ENCODE measurements at places on chromosomes 5 and 9. TPM values are rescaled to one million over a fixed set of nuclear protein-coding genes. Genes with fewer than 3 reads are reported as not detected.

- no peak for DNase-seq
Observed at GRCh38 chr5:95244479-95244878, 40.4 kb downstream of the MCTP1 start.

DNA sequence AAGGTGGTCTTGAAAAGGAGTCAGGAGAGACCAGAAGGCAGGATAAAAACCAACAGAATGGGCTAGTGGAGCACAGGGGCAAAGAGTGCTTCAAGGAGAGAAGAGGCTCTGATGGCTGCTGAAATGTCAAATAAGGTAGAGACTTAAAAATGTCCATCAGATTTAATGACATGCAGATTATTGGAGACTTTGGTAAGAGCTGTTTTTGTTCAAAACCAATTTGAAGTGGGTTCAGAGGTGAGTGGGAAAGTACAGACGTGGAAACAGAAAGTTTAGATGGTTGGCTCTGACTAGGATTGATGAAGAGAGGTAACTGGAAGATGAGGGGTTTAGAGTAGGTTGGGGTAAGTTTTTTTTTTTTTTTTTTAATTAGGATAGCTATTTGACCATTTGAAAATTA is 14.1 kb downstream of the SLC25A46 start:
- DNase-seq: no peak

DNA sequence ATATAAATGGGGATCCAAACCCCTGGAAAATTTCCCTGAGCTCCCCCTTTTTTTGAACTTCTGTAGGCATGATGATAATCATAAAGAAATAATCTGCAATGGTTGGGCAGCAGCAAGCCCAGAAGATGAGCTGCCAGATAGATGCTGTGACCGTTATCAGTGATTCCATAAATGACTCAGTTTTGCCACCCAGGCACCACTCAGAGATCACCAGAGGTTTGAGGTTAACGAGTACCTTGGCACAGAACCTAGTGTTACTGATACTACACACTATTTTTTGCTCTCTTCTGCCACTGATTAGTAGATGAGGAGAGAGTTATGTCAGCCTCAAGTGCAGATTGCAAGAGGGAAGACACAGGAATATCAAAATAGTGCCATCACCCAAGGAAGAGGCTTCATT is 199.3 kb upstream of the PTGER4 start:
- DNase-seq: no peak

DNA sequence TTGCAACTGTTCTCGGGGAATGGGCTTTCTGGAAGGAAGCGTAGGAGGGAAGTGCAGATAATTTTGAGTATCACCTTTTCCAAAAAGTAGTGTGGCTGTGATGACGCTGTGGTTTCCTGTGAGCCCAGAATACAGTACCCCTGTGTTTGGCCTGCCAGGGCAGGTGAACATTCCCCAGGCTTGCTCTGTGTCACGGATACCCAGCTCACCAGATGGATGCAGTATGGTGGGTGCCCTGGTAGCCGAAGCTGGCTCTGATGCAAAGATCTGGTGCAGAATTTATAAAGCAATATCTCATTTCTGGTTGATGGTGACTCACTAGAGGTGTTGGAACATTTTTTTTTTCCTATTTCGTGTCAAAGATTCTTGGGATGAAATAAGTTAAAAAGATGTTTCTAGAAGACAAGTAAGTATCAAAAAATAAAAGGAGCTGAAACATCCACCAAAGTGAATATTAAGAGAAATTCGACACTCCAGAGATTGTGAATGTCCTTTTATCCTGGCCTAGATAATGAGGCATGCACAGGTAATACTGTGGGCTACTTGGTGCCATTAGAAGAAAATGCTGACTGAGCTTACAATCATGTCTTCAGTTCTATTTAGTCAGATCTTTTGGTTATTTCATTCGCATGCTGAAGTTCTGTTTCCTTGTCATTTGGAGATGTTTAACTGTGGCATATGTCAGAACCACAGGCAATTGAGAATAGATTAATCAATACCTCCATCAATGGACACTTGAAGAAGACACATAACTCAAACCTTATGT is 200.1 kb downstream of the GADD45G start:
- DNase-seq: no peak

- DNase-seq: peak; percentile 48
Observed at GRCh38 chr5:87268126-87268969, 665 bp downstream of the RASA1 start.

DNA sequence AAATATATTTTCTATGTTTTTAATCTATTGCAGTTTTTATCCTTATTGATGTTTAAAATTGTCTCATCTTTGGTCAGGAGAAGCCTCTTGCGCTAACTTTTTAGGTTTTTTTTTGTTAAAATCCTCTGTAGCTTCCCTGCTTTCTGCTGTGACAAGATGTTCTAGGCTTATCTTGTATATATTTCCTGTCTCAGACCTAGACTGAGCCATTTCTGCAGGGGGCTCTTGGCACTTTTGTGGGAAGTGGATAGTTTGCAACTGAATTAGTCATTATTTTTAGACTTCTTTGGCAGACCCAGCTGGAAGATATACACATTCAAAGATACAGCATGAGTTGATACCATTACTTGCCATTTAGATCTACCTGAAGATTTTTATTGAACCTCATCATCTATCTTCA is 28.8 kb downstream of the TCERG1 start:
- no peak for DNase-seq

DNA sequence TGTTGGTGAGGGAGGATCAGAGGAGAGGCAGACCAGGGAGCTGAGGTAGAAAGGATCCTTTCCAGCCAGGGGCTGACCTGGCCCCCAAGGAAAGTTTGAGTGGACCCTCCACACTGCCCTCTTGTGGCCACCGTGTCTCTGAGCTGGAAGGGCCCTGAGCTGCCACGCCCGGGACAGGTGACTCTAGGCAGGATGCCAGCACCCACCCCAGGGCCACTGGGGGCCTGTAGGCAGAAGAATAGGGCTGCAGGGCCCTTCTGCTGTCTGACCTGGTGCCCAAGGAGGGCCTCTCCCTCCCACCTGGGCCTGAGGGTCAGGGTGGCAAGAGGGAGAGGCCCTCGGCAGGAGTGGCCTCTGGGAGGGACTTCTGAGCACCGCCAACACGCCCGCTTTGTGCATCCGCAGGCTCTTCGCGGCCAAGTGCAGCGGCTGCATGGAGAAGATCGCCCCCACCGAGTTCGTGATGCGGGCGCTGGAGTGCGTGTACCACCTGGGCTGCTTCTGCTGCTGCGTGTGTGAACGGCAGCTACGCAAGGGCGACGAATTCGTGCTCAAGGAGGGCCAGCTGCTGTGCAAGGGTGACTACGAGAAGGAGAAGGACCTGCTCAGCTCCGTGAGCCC is 76.8 kb downstream of the LMX1B start:
- peak; percentile 46 for DNase-seq

GRCh38 chr5:67494186-67494855 is 297.7 kb upstream of the CD180 start:
- DNase-seq: no peak

DNA sequence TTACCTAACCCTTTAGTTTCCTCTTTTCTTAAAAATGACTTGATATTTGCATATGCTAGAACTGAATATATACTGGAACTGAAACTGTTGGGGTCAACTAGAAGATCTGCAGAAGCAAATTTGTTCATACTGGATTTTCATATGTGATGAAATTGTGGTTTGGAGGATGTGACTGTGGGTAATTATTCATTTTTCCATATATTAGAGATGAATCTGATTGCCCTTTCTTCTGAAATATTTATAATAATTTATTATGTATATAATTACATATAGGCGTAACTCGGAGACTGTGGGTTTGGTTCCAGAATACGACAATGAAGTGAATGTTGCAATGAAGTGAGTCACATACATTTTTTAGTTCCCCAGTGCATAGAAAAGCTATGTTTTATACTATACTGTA is 149.1 kb downstream of the ATP10B start:
- no peak for DNase-seq

- no peak for DNase-seq
Observed at GRCh38 chr5:17365811-17366138, 132.3 kb upstream of the TAF11L2 start.

DNA sequence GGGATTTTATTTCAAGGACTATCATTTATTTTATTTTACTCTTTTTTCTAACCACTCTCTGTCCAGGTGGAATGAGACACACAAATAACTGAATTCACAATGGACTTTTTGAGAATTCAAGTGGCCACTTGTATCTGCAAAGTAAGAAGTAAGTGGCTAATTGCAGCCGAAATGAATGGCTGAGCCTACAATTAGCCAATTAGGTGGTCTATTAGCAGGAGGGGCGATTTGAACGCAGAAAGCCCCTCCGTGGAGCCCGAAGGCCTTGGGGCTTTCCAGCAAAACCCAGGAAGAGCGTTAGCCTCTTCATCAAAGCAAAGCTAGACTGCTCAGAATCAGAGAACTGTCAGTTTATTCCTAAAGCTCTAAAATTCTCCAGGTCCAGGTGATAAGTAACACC is 176.9 kb downstream of the EBF1 start:
- DNase-seq: no peak

- no peak for DNase-seq
Observed at GRCh38 chr5:126801174-126801991, 24.4 kb downstream of the LMNB1 start.

DNA sequence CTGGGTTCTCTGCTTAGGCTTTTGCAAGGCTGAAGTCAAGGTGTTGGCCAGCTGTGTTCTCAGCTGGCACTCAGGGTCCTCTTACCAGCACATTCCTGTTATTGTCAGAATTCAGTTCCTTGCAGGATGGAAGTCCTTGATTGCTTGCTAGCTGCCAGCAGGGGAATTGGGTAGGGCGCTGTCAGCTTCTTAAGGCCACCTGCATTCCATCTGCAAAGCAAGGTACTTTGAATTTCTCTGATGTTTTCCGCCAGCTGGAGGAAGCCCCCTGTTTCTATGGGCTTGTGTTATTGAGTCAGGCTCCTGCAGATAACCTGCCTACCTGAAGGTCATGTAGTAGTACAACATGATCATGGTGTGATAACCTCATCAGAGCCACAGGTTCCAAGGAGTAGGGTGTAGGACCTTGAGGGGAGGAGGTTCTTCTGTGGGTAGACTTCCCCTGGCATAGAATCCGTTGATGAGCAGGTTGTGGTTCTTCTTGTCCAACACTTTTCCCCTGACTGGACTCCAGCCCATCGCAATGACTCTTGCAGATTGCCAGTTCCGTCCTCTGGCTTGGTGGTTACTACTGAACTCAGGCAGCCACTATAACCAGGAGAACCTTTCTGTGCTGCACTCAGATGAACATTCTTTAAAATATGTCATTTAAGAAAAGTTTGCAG is 6.8 kb downstream of the TENT4A start:
- no peak for DNase-seq

DNA sequence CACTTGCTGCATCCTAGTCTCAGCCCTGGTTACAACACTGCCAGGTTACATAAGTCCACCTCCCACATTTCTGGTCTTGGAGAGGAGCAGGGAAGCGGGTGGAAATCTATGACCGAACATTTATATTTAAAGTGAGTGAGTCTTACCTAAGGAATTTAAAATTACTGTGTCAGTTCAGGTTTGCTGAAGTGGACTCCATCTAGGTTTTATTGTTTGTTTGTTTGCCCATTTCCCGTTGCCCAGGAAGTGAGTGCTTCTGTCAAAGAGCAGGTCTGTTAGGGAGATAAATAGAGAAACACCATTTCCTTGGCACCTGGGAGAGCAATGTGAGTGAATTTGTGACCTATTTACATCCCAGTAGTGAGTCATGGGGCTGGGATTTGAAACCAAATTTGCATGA is 179.5 kb downstream of the KIF4B start:
- no peak for DNase-seq

- DNase-seq: no peak
Observed at GRCh38 chr9:137488327-137488653, 29.2 kb upstream of the NSMF start.

- no peak for DNase-seq
Observed at GRCh38 chr5:143241892-143242291, 161.6 kb downstream of the NR3C1 start.

DNA sequence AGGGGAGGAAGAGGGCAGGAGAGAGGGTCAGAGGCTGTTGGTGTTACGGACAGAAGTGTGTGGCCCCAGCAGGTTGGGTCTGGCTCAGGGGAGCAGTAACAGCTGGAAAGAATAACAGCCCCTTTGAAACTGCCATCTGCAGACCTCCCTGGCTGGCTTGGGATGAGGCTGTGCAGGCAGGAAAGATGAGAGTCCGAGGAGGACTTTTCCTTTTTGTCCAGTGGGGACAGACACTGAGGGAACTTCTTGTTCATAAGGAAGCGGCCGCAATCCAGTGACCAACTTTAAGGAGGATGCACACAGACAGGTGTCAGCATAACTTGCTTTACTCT is 14.8 kb upstream of the PLEKHG4B start:
- DNase-seq: no peak

- no peak for DNase-seq
Observed at GRCh38 chr9:85524531-85524930, 217.2 kb downstream of the AGTPBP1 start.

- no peak for DNase-seq
Observed at GRCh38 chr5:74085782-74086181, 459.8 kb downstream of the ARHGEF28 start.

Gene SLC2A8
- total RNA-seq: 4.3 TPM

Gene PCDHA1
- not detected for total RNA-seq

Gene MEIKIN
- 0.77 TPM for total RNA-seq

Gene KIAA1191
- total RNA-seq: 73.9 TPM

Gene PCDHB2
- total RNA-seq: 0.25 TPM

Gene GARNL3
- total RNA-seq: 2.0 TPM

Gene TXNDC8
- total RNA-seq: not detected

Data from T-helper 17 cell (primary cell).